Stimulated activated CD4-positive, alpha-beta T cell treated with anti-CD3 and anti-CD28 coated beads, TNF-alpha, amount 100 ng/mL, for 4 hours (primary cell): ENCODE measurements at places on chromosomes 4 and X.

DNA sequence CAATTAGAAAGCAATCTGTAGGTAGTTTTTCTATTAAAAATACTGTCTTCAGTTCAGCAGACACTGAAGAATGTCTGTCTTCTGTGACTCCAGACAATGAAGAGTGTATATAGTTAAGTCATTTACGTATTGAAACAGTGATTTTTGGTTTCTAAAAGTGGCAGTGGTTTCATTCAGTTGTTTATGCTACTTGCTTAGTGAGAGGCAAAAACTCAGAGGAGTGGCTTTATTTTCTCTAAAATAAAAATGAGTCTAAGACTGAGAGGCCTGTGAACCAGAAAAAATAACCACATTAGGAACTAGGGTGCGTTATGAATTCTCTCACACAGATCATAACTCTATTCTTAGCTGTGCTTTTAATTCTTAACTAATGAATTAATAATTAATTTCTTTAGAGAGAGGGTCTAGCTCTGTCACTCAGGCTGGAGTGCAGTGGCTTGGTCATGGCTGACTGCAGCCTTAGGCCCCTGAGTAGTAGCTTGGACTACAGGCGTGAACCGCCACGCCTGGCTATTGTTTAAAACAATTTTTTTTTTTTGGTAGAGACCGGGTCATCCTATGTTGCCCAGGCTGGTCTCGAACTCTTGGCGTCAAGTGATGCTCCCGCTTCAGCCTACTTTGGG, 31.4 kb downstream of the FREM3 start:
- DNase-seq: no peak

GRCh38 chrX:11886745-11887144, 128.7 kb downstream of the MSL3 start:
- DNase-seq: no peak

DNA sequence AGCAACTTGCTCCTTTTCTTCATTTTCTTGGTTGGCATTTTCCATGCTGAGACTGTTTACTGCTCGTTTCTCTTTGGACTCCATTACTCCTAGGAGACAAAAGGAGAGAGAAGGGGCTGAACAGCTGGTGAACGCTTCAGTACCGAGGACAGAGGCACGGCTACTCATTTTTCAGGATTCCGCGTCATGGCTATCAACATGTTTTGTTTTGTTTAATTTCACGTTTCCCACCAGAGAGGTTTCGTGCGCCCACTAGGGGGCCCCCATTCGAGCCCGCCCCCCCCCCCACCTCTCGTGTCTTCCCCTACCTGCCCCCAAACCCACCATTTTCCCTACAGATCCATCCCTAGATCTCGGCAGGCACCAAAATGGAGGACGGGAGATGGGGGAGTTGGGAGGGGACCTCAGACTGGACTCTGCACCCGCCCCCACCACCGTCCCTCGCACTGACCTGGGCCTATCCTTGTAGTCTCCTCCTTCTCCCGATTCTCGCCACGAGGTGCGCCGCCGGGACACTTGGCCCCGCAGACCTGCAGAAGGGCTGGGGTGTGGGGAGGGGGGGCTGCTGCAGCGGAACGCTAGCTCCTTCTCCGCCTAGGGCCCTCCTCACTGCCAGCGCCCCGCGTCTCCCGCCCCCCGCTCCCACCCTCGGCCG, 653 bp downstream of the BEX1 start:
- no peak for DNase-seq

DNA sequence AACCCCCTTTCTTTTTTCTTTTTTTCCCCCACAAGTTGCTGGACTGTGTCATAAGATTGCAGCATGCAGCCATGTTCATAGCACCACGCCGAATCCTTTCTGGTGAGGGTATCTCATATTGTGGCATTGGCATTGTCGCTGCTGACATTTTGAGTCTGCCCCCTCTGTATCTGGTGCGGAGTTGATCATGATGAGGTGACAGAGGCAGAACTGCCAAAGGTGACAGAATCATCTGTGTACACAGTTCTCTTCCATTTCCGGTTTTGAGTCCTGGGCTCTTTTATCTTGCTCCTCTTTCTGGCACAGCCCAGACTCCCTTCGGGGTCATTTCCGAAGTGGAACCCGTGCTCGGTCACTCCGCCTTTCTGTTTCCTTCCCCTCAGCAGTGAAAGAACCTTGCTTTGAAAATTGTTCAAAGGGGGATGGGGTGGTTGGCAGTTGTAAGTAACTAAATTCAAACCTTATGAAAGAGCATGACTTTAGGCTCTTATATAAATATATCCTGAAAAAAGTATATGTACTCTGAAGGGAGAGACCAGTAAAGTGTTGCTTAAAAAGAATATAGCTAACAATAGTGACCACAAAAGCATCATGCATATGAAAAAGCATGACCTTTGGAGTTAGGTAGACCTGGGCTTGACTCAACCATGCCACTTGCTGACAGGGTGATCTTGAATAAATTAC, 55.0 kb upstream of the BMP2K start:
- no peak for DNase-seq

DNA sequence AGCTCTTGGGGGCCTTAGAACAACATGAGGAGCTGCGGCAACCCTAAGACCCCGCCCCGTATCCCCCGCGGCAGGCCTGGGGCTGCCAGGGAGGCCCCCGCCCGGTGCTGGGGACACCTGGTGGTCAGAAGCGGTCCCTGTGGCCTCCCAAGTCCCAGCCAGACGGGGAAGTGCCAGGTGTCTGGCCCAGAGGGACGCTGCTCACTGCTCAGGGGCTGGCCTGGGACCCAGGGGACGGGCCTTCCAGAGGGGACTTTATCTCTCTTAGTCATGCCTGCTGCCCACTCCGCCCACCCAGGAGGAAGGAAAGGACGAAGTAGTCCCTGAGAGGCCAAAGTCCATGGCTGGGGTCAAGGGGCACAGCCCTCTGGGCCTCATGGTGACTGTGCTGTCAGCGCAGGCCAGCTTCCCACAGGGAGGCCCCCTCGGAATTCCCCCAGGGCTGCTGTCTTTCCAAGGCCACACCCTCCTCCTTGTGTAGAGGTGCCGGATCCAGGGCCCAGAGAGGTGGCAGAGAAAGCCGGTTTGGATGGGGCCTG, 31.0 kb upstream of the HTRA3 start:
- DNase-seq: no peak

DNA sequence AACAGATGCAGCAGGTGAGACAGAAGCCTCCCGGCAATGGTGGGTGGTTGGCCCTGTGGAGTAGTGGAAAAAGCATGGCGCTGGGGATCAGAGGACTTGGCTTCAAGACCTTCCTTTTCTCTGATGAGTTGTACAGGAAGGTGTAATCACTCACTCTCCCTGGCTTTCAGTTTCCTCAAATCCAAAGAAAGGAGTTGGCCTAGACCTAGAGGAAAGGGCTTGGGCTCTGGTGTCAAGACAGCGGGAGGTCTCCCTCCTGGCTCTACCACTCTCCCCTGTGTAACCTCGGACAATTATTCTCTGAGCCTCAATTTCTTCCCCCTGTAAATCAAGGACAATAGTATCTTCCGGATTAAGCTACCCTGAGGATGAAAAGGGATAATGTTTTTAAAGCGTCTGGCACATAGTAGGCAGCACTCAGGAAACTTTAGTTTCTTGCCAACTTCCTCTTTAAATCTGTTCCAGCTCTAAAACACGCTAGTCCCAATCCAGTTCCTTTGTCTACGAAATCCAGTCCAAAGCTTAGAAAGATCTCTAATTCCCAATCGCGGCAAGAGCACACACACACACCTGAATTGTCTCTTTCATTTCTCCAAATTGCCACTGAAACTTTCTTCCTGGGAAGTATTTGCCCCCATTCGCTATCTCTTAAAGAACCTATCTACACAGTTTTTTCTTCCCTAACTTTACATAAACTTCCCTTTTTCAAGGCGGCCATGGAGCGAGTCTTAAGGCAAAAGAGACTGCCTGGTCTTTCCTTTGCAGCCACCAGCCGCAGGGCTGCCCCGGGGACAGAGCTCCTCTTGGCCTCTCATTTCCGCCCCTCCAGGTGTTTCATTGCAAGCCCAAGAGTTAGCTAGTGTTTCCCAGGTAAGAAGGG, 29.9 kb upstream of the GPC4 start:
- no peak for DNase-seq
